ENCODE measurements at places on chromosomes 16 and 17.

- DNase-seq, result no peak
Observed at GRCh38 chr17:65051922-65052321, 4.6 kb downstream of the GNA13 start.

- DNase-seq, result no peak
Observed at GRCh38 chr17:17042384-17042736, at the start of gene MPRIP. Gene MPRIP (plus strand): TSS chr17:17042457. CDS start chr17:17042849, 392 bp downstream.

GRCh38 chr17:83152227-83152744, 72.9 kb downstream of the METRNL start:
- DNase-seq, result no peak

GRCh38 chr17:76481071-76481655, 13.8 kb downstream of the AANAT start:
- DNase-seq, result no peak
